Dermis microvascular lymphatic vessel endothelial cell (primary cell): ENCODE measurements at places on chromosomes 5 and 9.
A peak's percentile ranks its signal among the peaks of the same experiment; 100 is the strongest.

DNA sequence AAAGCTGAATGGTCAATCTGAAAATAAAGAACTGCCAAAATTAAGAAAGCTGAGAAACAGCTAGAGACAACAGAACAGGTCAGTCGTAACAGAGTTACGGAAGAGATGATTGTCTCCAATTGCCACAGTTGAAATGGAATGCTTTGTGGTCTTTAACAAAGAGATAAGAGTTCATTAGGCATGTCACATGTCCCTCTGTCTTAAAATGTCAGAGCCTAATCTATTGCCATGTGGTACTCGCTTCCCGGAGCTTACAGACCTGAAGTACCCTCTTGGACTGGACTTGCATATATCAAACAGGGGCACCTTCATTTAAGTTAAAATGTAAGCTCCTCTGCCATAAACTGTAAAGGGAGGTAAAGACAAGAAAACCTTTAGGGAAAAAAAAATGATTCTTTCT lies 19.7 kb downstream of the TTC39B start:
- no peak for DNase-seq

DNA sequence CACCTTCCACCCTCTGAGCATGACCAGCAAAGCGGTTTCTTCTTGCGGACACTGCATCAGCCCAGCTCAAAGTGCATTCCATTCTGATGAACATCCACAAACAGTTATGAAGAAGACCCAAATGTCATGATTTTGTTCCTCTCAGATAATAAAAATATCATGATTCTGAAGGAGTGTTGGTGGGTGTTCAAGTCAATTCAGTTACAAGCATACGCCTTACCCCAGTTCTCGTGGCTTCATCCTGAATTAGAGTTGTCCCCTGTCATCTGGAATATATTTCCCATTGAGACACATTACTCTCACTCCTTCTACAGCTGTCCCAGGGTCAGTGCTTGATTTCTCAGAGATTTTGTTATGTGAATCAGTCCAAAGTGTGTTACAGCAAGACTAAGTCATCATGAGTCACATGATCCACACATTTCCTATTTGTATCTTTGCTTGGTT lies 325.4 kb downstream of the RFX3 start:
- DNase-seq: no peak

- no peak for DNase-seq
Observed at GRCh38 chr5:11069041-11069440, 308.0 kb upstream of the DAP start.

DNA sequence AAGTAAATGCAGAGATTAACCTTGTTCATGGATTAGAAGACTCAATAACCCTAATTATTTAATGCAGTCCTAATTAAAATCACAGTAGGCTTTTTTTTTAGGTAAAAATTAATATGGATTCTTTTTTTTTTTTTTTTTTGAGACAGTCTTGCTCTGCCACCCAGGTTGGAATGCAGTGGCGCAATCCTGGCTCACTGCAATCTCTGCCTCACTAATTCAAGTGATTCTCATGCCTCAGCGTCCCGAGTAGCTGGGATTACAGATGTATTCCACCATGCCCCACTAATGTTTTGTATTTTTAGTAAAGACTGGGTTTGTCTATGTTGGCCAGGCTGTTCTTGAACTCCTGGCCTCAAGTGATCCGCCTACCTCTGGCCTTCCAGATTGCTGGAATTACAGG lies 40.6 kb downstream of the DENND4C start:
- DNase-seq: no peak

- peak; percentile 84 for DNase-seq
Observed at GRCh38 chr9:121557581-121558447, 58.2 kb upstream of the GGTA1 start.

- DNase-seq: no peak
Observed at GRCh38 chr9:89718651-89719050, 113.8 kb downstream of the GADD45G start.

- no peak for DNase-seq
Observed at GRCh38 chr5:125228363-125229070, 482.1 kb upstream of the ZNF608 start.

DNA sequence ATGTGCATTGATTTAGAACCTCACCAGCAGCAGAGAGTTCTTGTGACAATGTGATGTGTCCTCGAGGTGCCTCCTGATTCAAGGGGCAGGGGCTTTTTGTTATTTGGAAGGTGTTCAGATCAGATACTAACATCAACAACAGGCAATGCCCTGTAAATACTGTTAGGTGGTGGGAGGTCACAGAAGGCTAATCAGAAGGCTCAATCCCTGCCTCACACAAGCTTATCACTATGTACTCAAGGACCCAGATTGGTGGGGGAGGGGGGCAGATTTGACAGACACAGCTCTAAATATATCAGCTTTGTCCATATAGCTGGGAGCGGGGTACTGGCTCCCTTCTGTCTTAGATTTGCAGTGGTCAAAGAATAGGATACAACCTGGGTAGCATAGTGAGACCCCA lies 2.6 kb downstream of the FRMPD1 start:
- DNase-seq: no peak

DNA sequence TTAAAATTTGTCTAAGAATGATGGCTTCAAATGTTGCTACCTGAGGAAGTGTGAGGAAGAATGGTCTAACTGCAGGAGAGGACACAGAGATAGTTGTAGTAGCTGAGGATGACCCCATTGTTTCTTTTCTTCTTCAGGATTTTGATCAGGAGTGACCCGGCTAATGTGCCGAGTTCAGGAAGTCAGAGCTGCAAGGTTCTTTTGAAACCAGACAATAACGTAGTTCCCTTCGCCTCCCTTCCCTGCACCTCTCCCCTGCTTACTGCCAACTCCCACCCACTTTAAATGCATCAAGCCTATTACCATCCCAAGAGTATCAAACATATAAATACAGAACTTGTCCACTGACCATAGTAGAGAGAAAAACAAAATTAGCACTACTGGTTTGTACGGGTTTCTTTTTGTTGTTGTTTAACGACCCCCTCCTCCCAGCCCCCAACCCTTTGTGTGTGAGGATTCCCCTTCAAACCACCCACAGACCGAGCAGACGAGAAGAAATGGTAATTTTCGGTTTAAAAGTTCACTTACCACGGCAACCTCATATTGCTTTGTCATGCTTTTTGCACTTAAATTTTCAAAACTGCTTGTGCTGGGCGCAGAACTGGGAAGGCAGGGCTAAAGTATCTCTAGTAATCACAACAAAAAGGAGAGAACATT lies 23.5 kb upstream of the ELAVL2 start:
- no peak for DNase-seq

DNA sequence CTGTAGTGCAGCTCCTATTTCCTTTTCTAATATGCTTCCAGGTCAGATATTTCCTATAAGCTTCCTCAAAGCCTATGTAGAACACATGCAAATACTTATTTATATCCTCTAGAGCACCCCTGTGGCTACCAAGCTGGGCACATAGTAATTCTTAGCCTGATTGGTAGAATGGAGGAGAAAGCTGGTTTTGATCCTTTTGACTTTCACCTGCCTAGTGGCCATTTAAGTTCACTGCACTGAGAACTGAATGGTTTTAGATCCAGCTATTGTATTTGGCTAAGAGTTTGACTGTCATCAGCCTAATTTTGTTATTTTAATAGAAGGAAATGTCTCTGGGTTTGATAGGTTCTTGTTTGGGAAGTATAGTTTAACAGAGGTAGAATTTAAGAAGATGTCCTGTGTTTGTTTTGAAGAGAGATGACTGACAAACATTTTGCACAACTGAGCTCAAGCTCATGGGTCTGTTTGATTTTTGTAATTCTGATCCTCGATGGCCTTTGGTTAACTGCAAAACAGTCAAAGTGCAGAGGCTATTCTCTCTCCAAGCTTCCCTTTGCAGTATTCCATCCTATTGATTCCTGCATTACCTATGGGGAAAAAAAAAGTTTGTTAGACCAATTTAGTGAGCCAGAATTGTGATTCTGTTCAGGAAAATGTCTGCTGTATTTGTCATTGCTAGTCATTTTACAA lies 85.4 kb downstream of the KCNN2 start:
- peak; percentile 18 for DNase-seq

- no peak for DNase-seq
Observed at GRCh38 chr5:14443671-14444093, 137.9 kb upstream of the OTULINL start.

- DNase-seq: no peak
Observed at GRCh38 chr9:121038362-121038761, 11.7 kb downstream of the C5 start.

GRCh38 chr9:33175649-33176325 lies 8.7 kb upstream of the B4GALT1 start:
- DNase-seq: no peak

- no peak for DNase-seq
Observed at GRCh38 chr9:38278931-38279679, 113.4 kb upstream of the ALDH1B1 start.

DNA sequence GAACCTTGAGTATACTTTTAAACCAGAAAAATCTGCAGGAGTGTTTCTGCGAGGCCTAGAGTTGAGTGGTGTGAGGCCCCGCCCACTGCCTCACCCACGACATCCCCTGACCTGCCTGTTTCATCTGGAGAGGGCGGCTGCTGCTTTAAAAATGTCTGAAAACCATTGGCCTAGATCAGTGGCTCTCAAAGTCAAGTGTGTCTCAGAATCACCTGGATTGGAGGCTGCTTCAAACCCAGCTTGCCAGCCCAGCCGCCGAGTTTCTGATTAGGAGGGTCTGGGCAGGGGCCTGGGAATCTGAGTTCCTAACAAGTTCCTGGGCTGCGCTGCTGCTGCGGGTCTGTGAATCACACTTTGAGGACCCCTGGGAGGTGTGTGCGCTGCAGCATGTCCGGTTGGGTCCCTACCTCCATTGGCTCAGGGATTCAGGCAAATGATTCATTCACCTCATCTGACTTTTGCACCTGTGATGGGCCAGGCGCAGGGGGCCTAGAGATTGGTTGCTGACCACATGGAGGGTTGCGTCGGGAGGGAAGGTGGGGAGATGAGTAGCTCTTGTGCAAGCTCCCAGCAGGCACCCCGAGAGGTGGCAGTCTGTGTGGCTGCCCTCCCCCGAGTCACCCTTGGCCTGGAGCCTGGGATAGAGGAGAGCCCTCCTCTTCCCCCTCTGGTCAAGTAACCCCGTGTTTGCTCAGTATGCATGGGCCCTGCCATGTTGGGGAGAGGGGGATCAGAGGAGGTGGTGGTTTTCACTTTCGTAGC lies 27.6 kb upstream of the HMCN2 start:
- no peak for DNase-seq

DNA sequence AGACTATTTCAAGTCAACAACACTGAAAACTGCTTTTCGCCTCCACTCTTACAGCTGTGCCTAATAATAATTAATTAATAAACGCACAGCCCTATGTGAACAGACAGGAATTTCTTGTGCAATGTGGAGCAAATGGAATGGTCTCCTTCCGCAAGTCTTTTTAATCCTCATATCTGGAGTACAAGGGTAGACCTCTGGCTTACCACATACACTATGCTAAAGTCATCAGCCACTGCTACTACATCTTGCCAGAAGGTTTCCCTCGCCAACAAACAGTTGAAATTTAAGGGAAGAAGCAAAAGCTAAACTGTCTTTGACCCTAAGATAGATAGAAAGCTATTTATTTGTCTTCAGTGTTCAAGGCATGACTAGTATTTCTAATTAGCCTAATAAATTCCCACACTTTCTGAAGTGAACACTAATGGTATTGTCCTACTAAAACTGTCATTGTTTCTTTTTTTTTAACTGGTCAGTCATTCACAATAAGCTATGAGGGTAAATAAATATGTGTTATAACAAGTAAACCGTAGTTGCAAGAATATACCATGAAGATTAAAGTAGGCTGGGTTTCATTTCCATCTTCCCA lies 63.9 kb downstream of the GOLPH3 start:
- DNase-seq: no peak

DNA sequence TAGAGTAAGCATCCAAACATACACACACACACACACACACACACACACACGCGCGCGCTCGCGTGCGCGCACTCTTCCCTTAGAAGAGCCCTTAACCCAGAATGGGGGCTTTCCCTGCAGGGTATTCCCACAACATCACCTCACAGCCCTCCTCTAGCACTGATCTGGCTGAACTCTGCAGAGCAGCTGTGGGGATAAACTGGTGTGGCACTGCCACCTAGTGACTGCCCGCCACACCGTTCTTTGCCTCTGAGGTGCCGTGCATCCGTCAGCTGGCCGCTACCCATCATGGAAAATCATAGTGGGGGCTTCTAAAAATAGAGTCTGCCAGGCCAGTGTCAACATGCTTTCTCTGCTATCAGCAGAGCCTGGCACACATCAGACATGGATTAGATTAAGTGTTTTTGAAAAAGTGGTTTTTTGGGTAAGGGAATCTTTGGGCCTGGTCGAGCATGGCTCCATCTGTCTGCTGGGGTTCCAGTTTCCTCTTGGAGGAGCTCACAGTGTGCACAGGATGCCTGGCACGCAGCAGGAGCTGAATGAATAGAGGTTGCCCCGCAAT lies 88.1 kb downstream of the KCNN2 start:
- peak; percentile 75 for DNase-seq

DNA sequence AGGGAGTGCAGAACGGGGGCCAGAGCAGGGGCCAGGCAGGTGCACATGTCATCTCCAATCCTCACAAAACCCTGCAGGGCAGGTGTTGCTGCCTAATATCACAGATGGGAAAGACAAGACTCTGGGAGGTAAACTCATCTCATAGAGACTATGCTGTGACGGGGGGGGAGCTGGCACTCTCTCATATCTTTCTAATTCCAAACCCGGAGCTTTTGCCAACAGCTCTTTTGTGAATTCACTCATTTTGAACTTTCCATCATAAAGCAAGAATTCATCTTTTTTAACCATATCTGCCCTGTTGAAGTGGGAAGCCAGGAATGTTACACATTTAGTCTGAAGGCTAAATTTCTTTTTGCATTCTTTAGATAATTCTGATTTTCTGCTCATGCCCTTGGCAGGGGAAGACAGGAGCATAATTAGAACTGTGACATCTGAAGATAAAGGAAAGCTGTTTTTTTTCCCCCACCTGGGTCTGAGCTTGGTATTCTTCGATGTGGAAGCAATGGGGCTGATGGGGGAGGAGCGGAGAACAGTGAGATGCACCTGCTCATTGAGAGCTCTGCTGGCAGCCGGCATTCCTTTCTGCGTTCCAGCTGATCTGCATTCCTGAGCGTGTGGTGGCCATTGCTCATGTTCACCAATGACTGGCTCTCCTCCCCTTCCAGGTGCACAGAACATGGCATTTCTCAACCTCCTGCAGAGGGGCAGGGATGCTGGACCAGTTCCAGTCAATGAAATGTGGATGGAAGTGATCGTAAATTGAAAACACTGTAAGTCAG lies 159.2 kb downstream of the NSG2 start:
- DNase-seq: no peak

DNA sequence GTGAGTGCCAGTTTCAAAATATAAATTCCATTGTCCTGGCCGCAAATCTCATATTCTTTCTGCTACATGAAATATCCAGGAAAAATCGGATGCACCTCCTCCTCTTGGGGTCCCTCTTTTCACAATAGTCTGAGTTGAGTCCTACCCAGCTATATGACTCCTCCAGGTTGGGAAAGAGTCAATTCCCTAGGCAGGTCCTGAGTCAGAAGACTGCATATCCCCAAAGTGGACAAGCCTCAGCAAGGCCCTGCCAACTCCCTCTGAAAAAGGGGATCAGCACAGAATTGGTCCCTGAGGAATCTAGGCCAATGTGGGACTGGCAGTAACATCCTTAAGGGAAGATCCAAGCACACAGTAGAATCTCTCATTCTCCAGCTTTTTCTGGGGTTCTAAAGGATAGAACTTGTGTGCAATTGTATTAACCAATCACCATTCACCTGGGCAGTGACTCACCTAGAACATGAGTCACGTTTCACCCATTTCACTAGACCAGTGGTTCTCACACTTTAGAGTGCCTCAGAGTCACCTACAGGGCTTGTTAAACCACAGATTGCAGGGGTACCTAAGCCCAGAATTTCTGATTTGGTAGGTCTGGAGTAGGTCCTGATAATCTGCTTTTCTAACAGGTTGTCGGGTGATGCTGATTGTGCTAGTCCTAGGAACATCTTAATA lies 44.7 kb upstream of the TMEM215 start:
- DNase-seq: no peak
